ENCODE measurements at places on chromosomes 7 and 10. TPM values are rescaled to one million over a fixed set of nuclear protein-coding genes. Genes with fewer than 3 reads are reported as not detected.

Gene FBXW4
- total RNA-seq: 75.4 TPM

Gene SYT15B
- not detected for total RNA-seq

Gene GRID1
- total RNA-seq: 12.6 TPM

Gene MAGI2
- 136 TPM for total RNA-seq

Gene TPST1
- total RNA-seq: 104 TPM

Gene KAZALD1
- total RNA-seq: 0.41 TPM

Gene PRKAG2
- 29.8 TPM for total RNA-seq

Gene HDAC9
- total RNA-seq: 117 TPM

Gene CFAP70
- 0.82 TPM for total RNA-seq

Gene EPHA1
- total RNA-seq: 0.41 TPM

Gene CHST3
- total RNA-seq: 3.3 TPM

Gene AKR1C4
- total RNA-seq: not detected

Gene TAC1
- total RNA-seq: 21.2 TPM

Gene PURB
- total RNA-seq: 36.7 TPM

Data from frontal cortex (tissue), 4 donors.